ENCODE measurements at places on chromosomes 2 and 18.

GRCh38 chr2:110755491-110756078, 23.2 kb downstream of the ACOXL start:
- no peak for DNase-seq

DNA sequence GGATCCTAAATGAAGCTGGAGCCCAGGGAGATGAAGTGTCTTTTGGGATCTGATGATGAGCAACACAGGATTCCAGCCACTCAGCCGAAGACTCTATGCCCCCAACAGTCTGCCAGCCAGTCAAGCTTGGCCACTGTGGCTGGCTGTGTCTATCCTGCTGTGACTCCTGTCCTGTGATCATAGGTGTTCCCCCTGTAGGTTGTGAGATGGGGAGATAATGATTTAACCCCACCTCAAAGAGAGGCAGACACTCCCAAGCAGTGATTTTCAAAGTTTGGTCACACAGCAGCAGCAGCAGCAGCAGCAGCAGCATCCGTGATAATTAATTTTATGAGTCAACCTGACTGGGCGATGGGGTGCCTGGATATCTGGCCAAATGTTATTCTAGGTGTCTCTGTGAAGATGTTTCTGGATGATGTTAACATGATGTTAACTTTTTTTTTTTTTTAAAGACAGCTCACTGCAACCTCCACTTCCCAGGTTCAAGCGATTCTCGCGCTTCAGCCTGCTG, 21.4 kb upstream of the RHOB start:
- DNase-seq = no peak

DNA sequence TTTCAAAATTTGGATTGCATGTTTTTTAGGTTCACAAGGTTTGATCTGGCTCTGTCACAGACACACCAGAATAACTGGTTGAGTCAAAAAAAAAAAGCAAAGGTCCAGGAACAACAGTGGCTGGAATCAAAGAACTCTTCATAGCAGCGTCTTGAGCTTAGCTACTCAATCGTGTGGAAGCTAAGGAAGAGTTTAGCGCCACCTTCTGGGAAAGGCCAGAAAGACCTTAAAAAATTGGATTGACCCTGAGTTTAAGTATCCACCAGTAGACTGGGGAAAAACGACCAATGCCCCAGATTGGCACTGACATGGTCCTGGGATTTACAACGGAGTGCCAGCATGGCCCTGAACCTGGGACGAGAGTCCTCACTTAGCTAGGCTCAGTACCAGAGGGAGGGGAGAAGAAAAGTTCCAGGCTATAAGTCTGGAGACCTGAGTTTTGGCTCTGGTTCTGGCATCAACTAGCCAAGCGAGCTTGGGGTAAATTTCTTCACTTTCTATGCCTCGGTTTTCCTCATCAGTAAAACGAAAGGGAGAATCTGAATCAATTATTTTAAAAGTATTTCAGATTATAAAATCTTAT, 71.1 kb upstream of the TFCP2L1 start:
- DNase-seq = no peak

DNA sequence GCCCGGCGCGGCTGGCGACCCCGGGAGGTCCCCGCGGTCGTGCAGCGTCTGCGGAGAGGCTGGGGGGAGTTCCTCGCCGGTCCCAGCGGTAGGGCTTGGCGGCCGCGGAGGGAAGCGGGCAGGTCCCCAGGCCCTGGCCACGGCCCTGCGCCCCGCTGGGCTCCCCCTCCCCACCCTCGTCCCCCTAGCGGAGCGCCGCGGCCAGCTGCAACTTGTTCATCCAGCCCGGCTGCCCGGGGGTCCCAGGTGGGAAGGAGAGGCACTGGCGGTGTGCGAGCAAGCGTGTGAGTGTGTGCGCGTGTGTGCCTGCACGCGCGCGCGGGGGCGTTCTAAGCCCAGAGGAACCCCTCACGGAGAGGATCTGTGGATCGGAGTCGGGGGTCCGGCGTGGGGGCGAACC, 1.3 kb downstream of the PTPRM start:
- DNase-seq = peak; percentile 85

- no peak for DNase-seq
Observed at GRCh38 chr2:161976917-161977316, 97.1 kb downstream of the DPP4 start.

DNA sequence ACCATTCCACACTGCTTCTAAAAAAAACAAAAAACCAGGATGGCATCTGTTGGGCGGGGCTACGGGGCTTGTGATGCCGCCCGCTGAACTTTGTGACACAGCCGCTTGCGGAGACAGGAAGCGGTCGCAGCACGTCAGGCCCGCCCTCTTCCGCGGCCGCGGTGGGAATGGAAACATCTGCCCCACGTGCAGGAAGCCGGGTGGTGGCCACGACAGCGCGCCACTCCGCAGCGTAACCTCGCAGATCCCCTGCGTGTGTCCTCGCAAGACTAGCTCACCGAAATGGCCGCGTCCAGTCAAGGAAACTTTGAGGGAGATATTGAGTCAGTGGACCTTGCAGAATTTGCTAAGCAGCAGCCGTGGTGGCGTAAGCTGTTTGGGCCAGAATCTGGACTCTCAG, 168.5 kb downstream of the SUCLG1 start:
- no peak for DNase-seq

DNA sequence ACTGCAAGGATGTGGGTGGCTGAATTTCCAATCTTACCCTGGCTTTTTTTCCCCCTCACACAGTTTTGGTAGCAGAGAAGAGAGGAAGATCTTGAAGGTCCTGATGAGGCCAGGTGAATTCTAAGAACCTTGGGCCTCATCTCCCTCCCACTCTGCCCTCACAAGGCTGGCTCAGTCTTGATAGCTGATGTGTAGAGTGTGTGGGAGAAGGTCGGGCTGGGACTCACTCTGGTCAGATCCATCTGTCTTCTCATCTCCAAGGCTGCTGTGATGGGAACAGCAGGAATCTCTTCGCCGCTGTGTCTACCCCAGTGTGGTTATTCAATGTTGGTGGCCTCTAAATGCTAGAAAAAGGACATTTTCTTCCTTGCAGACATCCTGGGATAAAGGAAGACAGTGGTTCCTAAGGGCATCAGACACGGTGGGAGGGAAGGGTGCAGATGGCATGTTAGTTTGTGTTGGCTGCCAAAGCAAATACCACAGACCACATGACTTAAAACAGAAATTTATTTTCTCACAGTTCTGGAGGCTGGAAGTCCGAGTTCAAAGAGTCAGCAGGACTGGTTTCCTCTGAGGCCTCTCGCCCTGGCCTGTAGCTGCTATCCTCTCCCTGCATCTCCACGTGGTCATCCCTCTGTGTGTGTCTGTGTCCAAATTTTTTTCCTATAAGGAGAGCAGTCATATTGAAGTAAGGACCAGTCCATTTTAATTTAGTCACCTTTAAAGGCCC, 37.6 kb upstream of the MGAT4A start:
- DNase-seq = no peak

DNA sequence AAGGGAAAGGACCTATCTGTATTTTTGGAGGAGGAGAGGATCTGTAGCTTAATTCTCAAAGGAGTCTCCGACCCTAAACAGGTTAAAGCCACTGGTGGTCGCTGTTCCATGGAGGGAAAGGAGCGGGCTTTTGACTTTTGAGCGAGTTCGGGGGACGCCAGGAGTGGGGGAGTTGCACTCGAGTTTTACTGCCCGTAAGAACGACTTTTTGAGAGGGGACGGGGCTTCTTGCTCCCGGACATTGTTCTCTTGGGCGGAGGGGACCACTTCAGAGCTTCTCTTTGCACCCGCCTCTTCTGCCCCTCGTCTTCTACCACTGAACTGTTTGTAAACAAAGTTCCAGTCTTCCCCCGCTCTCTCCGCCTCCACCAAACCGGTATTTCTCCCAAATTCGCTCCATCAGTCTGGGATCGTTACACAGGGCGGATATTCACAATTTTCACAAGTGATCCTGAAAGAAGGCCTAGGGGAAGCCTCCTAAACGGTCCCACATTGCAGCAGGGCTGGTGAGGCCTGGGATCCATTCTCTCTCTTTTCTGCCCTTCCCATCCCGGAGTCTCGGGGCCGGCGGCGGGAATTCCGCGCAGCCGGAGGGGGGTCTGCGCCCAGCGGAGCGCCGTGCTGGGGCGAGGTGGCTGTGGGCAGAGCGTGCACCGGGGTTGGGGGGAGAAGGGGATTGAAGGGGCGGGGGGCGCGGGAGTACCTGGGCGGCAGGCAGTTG, 6.6 kb downstream of the DLX2 start:
- DNase-seq = no peak
